ENCODE measurements at places on chromosomes 7 and 10. TPM values are rescaled to one million over a fixed set of nuclear protein-coding genes. Genes with fewer than 3 reads are reported as not detected.

The ANXA8 gene
- not detected for total RNA-seq

The DMBT1 gene
- total RNA-seq: not detected

The PRLHR gene
- total RNA-seq: not detected

The INA gene
- total RNA-seq: 0.59 TPM

The LIPN gene
- total RNA-seq: not detected

The AEBP1 gene
- total RNA-seq: 31.1 TPM

The MYH16 gene
- under 0.01 TPM for total RNA-seq

The HOXA1 gene
- total RNA-seq: 0.45 TPM

The VWDE gene
- 0.17 TPM for total RNA-seq

The GIMAP7 gene
- total RNA-seq: not detected

The HECW1 gene
- 1.8 TPM for total RNA-seq

The CDK6 gene
- total RNA-seq: 16.8 TPM

The LMOD2 gene
- not detected for total RNA-seq

The GFRA1 gene
- 0.89 TPM for total RNA-seq
